NCI-H1417 (cell line): ENCODE measurements at places on chromosomes 3 and 15.
A peak's percentile ranks its signal among the peaks of the same experiment; 100 is the strongest.

DNA sequence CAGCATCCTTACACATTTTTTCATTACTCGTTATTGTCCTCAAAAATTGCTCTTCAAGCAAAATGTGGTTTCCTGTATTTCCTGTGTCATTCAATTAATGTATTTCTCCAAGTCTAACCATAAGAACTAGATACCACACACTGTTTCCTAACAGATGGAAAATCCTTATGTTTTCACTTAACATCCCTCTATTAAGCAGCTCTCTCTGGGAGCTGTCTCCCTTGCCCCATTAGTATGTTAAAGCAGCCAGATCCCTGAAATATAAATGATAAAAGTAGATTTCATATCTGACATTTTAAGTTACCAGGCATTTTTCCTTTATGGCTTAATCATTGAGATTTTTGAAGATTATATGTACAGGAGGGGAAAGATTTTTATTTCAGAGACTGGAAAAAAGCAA is 15.9 kb downstream of the PFN2 start:
- no peak for DNase-seq

GRCh38 chr3:51137715-51138114 is 247.4 kb upstream of the MANF start:
- DNase-seq: no peak

DNA sequence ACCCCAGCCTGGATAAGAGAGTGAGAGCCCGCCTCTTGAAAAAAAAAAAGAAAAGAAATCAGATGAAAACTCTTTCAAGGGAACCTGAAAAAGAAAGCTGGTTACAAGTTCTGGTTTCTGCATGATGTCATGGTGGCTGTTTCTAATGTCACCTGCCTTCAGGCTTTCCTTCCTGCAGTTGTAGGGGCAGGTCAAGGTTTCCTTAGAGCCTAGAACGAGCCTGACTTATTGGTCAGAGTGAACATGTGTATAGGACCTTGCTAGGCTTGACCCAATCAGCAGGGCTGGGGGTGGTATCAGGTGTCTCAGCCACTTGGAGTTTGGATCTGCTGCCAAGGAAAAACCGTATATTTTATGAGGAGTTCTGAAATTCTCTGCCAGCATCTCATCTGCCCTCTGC is 3.8 kb downstream of the IVD start:
- DNase-seq: no peak

GRCh38 chr3:36992806-36993325 is at the start of gene EPM2AIP1:
EPM2AIP1 (minus strand) TSS chr3:36993131; CDS start chr3:36993077, 54 bp downstream.
- no peak for DNase-seq

DNA sequence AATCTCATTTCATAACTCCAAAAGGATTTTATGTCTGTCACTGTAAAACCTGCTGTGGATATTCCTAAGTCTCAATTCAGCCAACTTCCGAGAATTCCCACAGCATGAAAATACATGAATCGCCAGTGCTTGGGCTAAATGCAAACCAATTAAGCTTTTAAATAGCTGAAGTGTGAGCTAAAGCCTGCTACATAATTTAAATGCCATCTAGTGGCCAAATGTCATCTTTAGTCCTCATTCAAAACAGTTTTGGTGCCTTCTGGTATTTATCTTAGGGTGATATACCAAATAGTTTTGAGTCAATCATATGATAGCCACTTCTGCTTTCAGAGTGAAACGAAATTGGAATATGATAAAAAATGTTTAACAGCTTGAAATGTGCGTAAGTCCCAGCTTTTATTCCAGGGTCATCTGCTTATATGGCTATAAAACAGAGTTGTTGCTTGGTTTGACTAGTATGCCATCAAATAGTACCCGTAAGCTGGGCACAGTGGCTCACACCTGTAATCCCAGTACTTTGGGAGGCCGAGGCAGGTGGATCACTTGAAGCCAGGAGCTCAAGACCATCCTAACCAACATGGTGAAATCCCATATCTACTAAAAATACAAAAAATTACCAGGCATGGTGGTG is 41.8 kb upstream of the CCNL1 start:
- DNase-seq: peak; percentile 9

DNA sequence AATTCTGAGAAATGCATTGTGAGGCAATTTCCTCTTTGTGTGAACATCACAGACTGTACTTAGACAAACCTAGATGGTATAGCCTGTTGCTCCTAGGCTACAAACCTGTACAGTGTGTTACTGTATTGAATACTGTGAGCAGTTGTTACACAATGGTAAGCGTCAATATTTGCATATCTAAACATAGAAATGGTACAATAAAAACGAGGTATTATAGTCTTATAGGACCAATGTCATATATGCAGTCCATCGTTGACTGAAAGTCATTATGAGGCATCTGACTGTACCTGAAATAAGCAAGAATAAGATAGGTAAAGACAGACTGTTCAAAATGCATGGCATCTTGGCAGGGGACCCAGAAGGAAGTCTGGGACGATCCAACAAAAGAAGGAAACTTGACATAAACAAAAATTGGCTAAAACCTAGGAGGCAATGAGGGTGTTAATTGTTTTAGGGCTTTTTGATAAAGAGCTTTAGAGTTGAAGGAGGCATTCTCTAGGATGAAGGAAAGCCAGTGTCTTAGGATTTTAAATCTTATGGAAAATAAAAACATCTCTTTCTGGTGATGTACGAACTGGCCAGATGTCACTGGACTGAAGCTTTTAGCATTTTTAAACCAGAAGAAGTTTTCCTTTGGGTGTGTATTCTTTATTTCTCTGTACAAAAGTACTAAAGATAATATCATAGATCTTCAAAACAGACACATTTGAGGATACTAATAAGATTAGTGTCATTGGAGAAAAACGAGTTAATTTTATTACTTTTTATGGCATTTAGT is 9.2 kb upstream of the SPRED1 start:
- no peak for DNase-seq

GRCh38 chr15:62279041-62279440 is 114.0 kb upstream of the C2CD4B start:
- no peak for DNase-seq

GRCh38 chr3:145767909-145768308 is 393.1 kb downstream of the PLOD2 start:
- peak; percentile 26 for DNase-seq

DNA sequence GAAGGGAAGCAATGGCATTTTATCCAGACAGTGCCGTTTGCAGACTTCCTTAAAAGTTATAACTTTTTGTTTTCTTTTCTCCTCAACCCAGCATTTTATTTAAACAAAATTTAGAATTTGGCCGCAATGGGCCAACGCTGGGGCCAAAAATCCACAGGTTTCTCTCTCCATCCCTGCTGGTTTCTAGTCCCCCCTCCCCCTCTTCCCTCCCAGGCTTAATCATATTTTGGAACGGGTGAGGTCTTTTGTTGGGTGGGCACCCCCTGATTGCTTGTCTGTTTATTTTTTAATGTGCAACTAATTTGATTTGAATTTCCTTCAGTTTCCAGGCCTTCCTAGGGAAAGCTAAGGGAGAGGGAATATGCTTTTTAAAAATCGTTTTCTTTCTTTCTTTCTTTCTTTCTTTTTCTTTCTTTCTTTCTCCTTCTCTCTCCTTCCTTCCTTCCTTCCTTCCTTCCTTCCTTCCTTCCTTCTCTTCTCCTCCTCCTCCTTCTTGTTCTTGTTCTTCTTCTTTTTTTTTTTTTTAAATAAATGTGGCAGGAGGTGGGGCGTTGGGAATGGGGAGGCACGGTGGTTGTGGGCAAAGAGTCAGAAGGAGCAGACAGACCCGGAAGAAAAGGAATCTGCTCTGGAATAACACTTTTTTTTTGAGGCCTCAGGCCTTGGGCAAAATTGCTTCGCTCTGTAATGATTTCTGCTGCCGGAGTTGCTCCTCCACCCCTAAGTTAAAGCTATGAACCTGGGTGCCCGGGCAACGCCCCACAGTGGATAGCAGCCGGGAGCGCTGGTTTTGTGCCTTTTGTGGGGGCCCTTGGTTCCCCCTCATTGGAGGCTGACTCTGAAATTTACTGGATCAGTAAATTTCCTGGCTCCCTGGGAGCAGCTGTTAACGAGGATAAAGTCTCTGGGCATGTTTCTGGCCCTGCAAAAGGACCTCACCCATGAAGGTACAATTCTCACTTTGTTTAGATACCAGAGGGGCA is 1.9 kb downstream of the FNDC3B start:
- DNase-seq: no peak

DNA sequence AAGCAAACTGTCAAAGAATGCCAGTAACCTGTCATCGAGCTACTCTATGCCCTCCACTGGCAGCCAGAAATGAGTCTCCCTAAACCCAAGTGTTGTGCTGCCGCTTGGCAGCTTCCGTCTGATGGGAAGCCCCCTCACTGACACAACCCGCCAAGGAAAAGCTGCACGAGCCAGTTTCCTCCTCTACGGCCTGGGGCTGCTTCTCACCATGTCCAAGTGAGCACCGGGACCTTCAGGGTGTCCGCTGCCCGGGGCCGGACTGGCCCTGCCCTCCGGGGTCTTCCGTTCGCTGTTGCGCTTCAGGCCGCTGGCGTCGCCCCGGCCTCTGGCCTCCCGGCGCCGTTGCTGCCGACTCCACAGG is 490 bp downstream of the TOMM70 start:
- DNase-seq: no peak

- DNase-seq: no peak
Observed at GRCh38 chr15:62975515-62975914, 67.0 kb upstream of the TPM1 start.

GRCh38 chr15:93524432-93524831 is 435.4 kb upstream of the RGMA start:
- no peak for DNase-seq

GRCh38 chr3:184751204-184752040 is 39.6 kb upstream of the MAGEF1 start:
- DNase-seq: no peak

DNA sequence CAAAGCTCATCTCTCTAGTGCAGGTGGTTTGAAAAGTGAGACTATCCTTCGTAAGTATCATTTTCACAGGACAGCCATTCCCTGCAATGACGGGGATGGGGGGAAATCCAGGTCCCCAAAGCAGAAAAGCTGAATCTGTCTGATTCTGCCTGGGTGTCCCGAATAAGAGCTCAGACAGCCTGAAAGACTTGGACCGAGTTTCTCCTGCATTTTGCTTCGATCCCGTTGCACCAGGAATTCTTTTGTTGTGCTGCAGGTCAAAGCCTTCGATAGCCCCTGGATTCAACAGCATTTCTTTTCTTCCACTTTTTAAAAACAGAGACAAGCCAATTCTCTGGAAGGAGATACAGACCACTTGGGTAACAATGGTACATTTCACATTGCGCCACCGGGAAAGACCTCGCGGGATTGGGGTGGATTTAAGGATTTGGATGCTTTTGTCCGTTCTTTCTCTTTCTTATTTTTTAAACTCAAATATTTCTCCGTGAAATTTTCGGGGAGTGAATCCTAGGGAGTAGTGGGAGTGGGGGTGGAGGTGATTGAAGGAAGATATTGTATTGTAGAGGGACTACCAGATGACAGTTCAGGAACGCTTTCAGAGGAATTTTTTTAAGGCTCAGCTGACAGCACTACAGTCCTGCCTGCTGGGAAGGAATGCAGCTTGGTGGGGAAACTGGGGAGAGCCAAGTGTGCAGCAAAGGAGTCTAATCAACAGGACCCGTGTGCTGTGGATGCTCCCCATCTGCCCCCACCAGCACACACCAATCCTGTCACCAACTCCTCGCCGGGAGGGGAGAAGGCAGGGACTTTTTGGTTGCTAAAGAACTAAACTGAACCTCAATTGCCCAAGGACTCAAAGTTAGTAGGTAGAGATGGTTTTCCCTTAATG is 2.6 kb downstream of the SLITRK3 start:
- no peak for DNase-seq

- DNase-seq: no peak
Observed at GRCh38 chr3:43349716-43350115, 63.4 kb downstream of the SNRK start.

DNA sequence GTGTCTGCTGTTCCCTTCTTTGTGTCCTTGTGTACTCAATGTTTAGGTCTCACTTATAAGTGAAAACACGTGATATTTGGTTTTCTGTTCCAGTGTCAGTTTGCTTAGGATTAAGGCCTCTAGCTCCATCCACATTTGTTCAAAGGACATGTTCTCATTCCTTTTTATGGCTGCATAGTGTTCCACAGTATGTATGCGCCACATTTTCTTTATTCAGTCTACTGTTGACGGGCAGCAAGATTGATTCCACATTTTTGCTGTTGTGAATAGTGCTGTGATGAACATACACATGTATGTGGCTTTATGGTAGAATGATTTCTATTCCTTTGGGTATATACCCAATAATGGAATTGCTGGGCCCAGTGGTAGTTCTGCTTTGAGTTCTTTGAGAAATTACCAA is 122.7 kb upstream of the THBS1 start:
- no peak for DNase-seq

DNA sequence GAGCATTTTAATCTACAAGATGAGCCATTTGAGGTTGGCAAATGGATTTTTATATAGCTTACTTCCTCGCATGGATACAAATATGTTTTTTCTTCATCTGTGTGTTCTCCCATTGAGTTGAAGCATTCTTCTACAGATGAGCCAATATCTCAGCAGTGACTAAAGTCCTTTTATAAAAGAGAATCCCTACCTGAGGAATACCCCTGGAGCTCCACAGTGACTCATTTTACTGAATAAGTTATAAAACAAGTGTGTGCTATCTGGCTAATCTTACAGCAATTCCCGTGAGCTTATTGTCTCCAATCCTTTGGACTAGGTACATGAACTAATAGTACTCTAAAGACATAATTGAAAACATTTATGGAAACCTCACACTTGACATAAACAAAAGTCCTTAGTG is 354.2 kb upstream of the BCHE start:
- no peak for DNase-seq

- no peak for DNase-seq
Observed at GRCh38 chr3:14480207-14481017, 59.7 kb downstream of the GRIP2 start.

GRCh38 chr3:30666572-30667279 is 60.3 kb downstream of the TGFBR2 start:
- DNase-seq: no peak

GRCh38 chr3:45084361-45084760 is 58.3 kb downstream of the CLEC3B start:
- DNase-seq: no peak

GRCh38 chr3:130517602-130518001 is 625 bp downstream of the COL6A6 start:
- no peak for DNase-seq

- no peak for DNase-seq
Observed at GRCh38 chr3:29805757-29806156, 524.9 kb downstream of the RBMS3 start.

GRCh38 chr3:43378066-43378935 is 92.0 kb downstream of the SNRK start:
- DNase-seq: peak; percentile 16

DNA sequence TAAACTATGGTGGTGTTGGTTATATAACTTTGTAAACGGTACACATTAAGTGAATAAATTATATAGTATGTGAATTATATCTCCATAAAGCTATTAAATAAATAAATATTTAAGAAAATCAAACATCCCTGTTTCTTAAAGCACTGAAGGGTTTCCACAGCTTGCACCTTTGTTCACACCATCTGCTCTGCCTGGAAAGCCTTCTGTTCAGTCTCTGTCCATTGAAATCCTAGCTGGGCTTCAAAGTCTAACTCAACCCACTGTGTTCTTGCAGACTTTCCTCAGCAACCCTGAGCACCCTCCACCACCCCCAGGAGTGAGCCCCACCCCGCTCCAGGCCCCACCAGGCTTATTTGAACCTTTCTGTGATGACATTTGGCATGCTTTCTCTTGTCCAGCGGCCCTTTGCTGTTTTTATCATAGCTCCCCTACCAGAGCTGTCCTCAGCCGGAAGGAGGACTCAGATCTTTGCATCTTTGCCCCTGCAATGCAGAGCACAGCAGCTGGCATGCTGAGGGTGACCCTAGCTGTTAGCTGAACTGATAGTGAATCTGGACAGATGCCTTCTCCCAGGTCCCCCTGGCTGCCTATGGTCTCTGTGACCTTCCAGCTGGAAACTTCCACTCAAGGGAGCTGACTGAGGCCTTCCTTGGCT is 105.2 kb downstream of the DAPK2 start:
- DNase-seq: no peak
